ENCODE measurements at places on chromosomes 12 and 14.

GRCh38 chr14:90490720-90491050 lies 93.9 kb downstream of the CALM1 start:
- no peak for DNase-seq

DNA sequence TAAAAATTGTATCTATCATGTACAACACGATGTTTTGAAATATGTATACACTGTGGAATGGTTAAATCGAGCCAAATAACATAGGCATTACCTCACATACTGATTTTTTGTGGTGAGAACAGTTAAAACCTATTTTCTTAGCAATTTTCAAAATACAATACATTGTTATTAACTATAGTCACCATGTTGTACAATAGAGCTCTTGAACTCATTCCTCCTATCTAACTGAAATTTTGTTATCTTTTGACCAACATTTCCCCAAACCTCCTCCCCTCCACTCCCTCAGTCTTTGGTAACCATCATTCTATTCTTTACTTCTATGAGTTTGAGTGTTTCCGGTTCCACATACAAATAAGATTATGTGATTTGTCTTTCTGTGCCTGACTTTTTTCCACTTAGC lies 6.8 kb upstream of the SLC38A2 start:
- no peak for DNase-seq

DNA sequence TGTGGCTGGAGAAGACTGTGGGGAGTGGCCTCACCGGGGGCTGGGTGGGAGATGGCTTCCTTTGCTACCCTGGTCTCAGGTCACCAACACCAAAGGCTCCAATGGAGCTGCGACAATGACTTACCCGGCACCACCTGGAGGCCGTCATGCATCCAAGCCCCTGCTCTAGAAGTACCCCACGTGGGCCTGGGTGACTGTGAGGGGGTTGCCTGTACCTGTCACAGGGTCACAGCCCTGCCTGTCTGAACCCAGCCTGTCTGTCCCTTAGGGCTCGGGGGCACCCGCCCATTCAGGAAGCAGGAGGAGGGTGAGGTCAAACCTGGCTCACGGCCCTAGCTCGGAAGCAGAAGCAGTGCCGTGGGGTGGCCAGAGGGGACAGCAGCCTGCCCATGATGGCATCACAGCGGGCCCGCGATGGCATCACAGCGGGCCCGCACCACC lies 18.9 kb downstream of the ABCB9 start:
- DNase-seq: peak; percentile 78

- no peak for DNase-seq
Observed at GRCh38 chr12:52151153-52151836, 40.5 kb downstream of the KRT80 start.

DNA sequence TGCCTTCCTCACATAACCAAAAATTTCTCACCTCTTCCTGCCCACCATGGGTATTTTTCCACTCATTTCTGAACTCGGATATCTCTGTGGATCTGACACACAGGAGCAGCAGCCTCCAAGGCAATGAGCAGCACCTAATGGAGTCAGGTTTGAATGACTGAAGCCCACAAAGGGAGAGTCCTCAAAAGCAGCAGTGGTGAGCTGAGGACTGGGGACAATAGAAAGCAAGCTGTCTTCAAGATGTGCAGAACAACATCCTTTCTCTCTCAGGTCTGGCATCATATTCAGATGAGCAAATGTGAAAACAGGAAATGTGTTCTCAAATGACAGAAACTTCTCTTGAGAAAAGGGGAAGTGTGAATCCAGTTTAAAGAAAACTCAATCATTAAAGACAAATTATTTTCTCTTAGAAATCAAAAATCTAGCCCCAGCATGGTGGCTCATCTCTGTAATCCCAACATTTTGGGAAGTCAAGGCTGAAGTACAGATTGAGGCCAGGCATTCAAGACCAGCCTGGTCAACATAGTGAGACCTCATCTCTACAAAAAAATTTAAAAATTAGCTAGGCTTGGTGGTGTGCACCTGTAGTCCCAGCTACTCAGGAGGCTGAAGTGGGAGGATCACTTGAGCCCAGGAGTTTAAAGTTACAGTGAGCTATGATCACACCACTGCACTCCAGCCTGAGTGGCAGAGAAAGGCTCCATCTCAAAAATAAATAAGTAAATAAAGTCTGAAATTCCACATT lies 54.2 kb downstream of the C12orf42 start:
- DNase-seq: no peak

GRCh38 chr14:35847636-35848035 lies 21.5 kb downstream of the BRMS1L start:
- no peak for DNase-seq

GRCh38 chr14:29905543-29905942 lies 22.1 kb downstream of the PRKD1 start:
- no peak for DNase-seq

- no peak for DNase-seq
Observed at GRCh38 chr12:44224399-44225148, 388.7 kb downstream of the TMEM117 start.

GRCh38 chr14:96888593-96888992 lies 91.4 kb downstream of the VRK1 start:
- DNase-seq: no peak

DNA sequence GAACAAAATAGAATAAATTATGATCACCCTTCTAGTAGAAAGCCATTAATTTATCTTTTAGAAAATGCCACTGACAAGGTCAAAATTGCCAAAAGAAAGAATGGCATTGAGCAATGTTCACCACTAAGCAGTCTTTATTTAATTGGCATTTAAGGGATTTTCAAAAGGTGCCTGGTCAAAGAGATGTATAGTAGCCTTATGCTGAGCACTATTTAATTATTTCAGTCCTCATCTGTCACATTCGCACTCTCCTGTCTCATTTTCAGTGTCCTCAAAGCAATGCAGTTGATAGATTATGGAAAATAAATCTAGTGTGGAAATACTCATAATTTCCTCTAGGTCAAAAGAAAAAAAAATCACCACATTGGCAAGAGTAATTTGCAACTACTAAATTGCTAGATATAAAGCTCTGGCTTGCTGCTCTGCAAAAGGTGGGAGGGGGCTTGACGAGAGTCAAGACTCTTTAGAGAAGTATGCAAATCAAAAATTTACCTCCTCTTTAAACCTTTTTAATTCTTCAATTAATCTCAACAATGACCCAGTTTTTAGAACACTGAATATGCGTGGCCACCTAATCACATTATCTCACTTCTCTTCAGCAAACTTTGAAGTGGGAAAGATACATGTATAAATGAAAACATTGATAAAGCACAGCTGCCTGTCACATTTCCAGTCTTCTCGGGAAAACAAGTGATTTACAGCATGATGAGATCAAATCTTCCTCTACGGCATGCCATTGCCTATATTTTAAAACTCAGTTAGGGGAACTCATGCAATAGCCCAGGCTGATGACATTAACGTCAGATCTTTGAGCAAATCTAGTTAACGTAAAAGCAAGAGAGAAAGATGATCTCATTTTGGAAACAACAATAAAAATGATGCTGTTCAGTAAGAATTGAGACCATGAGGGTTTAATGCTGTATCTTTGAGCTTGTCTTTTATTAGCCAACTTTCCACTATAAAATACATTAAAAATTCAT lies 373.1 kb upstream of the DCN start:
- no peak for DNase-seq

- DNase-seq: no peak
Observed at GRCh38 chr12:56763753-56764657, 881 bp downstream of the HSD17B6 start.
